Effector memory CD8-positive, alpha-beta T cell (primary cell): ENCODE measurements at places on chromosomes 5 and 9.

DNA sequence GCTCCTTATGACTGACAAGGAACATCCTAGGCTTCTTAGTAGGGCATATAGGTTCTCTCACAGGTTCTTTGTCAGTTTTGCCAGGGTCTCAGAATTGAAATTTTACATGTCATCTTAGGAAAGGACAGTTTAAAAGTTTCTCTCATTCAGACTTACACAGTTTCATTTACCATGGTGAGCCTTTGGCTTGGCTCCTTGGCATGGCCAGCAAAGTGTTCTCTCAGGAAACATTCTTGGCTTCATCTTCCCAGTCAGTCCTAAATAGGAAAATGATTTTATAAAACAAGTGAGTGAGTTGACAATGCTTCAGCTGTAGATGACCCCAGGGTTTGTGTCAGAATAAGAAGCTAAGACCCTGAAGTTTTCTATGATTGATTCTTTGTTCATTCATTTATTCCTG is 191.6 kb downstream of the PCSK5 start:
- DNase-seq = no peak

GRCh38 chr5:56963246-56963645 is 11.3 kb upstream of the MIER3 start:
- no peak for DNase-seq

- DNase-seq = no peak
Observed at GRCh38 chr5:119171686-119172085, 100.8 kb downstream of the DMXL1 start.

DNA sequence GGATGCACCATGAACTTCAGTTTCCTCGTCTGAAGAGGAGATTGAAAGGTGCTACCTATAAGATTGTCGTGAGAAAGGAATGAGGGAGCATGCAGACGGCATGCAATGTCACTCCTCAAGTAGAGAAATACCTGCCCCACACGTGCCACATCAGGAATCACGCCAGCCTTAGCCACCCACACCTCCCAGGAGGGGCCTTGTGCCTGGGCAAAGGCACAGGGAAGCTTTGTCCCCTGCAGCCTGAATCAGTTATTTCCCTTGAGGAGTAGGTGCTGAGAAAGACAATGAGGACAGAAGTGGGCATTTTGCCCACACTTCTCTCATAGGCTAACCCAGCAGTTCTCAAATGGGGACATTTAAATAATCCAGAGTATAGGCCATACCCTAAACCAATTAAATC is 31.0 kb downstream of the FSTL4 start:
- no peak for DNase-seq

GRCh38 chr9:99130069-99130468 is 25.2 kb downstream of the TGFBR1 start:
- DNase-seq = no peak

GRCh38 chr5:170747357-170747756 is 36.2 kb upstream of the GABRP start:
- no peak for DNase-seq

GRCh38 chr5:57895766-57896165 is 413.2 kb upstream of the ACTBL2 start:
- DNase-seq = no peak

GRCh38 chr9:109310486-109310901 is 10.4 kb downstream of the EPB41L4B start:
- DNase-seq = no peak

- no peak for DNase-seq
Observed at GRCh38 chr5:97089149-97089801, 53.1 kb downstream of the LIX1 start.

GRCh38 chr5:159522841-159523240 is 192.6 kb upstream of the IL12B start:
- DNase-seq = no peak

GRCh38 chr5:124160265-124160664 is 586.2 kb downstream of the ZNF608 start:
- DNase-seq = no peak

- DNase-seq = no peak
Observed at GRCh38 chr5:109723606-109724005, 33.9 kb downstream of the MAN2A1 start.

GRCh38 chr9:73685786-73686185 is 534.1 kb downstream of the ANXA1 start:
- DNase-seq = no peak

GRCh38 chr5:134547999-134548658 is 22.7 kb downstream of the JADE2 start:
- no peak for DNase-seq

- DNase-seq = no peak
Observed at GRCh38 chr5:172646716-172647285, 5.7 kb downstream of the NEURL1B start.
